GM13976 (cell line): ENCODE measurements at places on chromosomes 12 and 14.

GRCh38 chr12:89155826-89156225 lies 196.5 kb downstream of the DUSP6 start:
- DNase-seq, result no peak

DNA sequence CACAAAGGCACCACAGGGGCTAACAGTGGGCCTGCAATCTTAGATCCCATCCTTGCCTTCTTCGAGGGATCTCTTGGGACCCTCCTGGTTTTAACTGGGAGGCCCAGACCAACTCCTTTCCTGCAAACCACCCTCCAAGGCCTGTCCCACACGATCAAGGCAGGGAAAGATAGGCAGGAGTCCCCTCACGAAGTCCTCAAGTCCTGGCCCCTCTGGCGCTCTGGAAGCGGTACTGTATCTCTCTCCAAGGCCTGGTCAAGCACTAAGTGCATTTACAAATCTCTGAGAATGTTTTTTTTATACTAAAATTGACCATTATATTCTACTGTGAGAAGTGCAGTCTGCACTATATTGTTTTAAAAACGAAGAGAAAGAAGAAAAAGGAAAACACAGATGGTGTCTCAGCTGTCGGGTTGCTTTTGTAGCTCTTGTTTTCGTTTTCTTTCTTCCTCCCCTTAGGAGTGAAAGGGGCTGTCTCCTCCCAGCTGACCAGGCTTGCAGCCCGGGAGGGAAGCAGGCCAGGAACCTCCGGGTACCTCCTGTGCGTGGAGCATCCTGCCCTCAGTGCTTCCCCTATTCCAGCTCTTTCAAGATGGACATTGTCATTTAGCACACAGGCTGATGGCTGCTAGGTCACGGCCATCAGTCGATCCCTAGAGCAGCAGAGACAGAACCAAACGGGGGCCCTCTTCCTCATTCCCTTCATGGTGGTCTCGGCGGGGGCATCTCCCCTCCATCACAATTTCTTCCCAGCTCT lies 56.7 kb downstream of the FAM222A start:
- no peak for DNase-seq

GRCh38 chr12:122406701-122407164 lies 15.7 kb downstream of the CLIP1 start:
- no peak for DNase-seq

DNA sequence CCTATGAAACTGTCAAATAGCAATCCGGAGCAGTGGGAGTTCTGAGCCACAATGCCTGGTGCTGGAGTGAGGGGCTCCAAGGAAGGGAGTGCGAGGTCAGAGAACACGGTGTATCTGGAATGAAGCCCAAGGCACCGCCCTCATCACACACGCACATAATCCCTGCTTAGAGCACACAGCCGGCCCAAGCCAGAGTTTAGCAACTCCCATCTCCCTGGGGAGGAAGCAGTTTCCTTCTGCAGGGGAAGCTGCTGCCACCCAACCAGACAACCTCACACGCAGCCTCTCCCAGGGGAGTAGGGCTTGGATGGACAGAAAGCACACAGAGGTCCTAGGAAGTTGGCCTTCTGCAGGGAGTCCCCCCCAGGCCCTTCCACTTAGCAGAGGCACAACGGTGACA lies 31.3 kb downstream of the ACTN1 start:
- DNase-seq, result no peak

- DNase-seq, result no peak
Observed at GRCh38 chr12:122423258-122424165, 1.0 kb upstream of the CLIP1 start.

GRCh38 chr12:52377266-52377665 lies 8.2 kb downstream of the KRT84 start:
- no peak for DNase-seq

DNA sequence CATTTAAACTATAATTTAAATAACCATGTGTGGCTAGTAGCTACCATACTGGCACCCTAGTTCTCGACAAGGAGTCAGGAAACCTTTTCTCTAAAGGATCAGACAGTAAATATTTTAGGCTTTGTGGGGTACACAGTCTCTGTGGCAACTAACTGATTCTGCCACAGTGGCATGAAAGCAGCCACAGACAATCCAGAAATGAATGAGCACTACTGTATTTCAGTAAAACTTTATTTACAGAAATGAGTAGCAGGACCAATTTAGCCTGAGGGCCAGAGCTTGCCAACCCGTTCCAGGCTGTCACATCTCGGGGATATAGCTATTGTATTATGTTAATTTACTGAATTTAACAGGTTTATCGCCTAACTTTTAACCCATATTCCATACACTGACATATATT lies 278.7 kb downstream of the ITPR2 start:
- DNase-seq, result no peak

DNA sequence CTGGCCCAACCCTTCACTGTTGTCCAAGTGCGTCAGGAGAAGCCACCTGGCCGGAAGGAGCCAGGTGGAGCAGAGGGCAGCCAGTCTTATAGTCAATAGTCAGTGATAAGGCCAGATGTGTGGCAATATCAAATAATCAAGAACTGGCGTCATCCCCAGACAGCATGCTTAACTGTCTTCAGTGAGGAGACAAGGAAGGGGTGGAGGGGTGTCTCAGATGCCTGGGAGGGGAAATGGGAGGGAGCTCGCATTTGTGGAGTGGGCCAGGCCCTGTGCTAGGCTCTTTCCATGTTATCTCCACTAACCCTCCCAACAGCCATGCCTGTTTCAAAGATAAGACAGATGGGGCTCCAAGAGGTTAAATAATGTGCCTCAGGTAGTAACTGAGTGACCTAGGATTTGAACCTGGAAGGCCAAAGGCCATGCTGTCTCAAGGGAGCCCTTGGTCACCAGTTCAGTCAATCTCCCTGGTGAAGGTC lies 48.9 kb upstream of the FOS start:
- no peak for DNase-seq

DNA sequence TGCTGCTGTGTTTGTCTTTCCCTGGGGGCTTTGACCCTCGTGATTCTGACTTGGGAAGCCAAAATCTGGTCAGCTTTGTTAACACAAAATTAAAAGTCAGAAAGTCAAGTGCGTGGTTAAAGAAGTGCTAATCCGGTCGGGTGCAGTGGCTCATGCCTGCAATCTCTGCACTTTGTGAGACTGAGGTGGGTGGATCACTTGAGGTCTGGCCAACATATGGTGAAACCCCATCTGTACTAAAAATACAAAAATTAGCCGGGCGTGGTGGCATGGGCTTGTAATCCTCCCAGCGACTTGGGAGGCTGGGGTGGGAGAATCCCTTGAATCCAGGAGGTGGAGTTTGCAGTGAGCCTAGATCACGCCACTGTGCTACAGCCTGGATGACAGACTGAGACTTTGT lies 844.6 kb downstream of the VRK1 start:
- no peak for DNase-seq

- no peak for DNase-seq
Observed at GRCh38 chr12:6374028-6374785, 1.2 kb downstream of the SCNN1A start.

- no peak for DNase-seq
Observed at GRCh38 chr12:132491761-132492378, 1.9 kb downstream of the FBRSL1 start.

- DNase-seq, result no peak
Observed at GRCh38 chr12:124909831-124910560, 4.5 kb downstream of the UBC start.

- DNase-seq, result no peak
Observed at GRCh38 chr12:18967814-18968213, 161.7 kb upstream of the PLEKHA5 start.

- DNase-seq, result no peak
Observed at GRCh38 chr14:73780896-73781295, 66.7 kb upstream of the PNMA1 start.
